ENCODE measurements at places on chromosomes 3 and 15. TPM values are rescaled to one million over a fixed set of nuclear protein-coding genes. Genes with fewer than 3 reads are reported as not detected.

The GNAT1 gene
- not detected for polyA plus RNA-seq

The ZMYND10 gene
- polyA plus RNA-seq: 0.56 TPM

DNA sequence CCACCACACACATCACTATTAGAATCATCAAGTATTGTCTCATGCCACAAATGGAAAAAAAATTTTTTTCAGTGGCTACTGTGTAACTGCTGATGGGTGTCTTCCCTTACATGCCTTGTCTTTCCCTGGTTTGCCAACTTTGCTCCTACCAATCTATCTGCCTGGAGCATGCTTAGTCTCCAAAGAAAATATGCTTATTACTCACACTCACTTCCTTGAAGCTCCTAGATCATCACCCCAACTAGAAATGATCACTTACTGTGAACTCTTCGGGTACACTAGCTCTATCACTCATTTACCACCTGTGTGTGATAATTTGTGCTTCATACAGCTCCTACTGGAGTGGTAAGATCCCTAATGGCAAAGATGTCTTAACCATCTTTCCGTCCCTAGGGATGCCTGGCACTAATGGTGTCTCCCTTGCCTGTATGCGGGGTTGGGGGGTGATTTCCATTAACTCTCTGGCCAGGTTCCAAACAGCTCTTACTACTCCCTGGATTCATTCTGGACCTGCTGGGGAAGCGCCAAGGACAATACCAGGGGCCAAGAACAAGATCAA, 799 bp downstream of the VPS33B start:
- peaks cover 39% of the 10 kb centered on the region for H3K4me1 ChIP-seq
- DNase-seq: no peak
- H3K27ac ChIP-seq: peak overlapping the region; percentile 87
- no peaks in the 10 kb centered on the region for H3K27me3 ChIP-seq

DNA sequence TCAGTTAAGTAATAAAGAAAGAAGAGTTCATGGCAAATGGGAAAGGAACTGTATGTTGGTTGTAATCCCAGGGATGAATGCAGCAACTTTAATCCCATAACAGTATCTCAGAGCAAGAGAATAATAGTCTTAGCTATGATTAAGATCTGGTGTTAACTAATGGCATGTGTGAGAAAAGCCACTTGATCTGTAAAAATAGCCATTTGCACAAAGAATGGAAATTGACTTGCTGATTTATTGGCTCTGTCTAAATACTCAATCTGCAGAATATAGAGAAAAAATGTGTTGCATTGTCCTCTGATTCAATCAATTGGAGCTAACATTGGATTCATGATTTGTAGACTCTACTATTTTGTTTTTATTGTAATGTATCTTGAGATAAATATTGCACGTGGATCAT, 987.0 kb downstream of the NSUN3 start:
- H3K4me3 ChIP-seq: no peak overlapping the region
- H3K4me1 ChIP-seq: no peaks in the 10 kb centered on the region
- no peaks in the 10 kb centered on the region for H3K36me3 ChIP-seq
- no peak overlapping the region for H3K27ac ChIP-seq
- no peaks in the 10 kb centered on the region for H3K27me3 ChIP-seq

The RETNLB gene
- polyA plus RNA-seq: not detected

DNA sequence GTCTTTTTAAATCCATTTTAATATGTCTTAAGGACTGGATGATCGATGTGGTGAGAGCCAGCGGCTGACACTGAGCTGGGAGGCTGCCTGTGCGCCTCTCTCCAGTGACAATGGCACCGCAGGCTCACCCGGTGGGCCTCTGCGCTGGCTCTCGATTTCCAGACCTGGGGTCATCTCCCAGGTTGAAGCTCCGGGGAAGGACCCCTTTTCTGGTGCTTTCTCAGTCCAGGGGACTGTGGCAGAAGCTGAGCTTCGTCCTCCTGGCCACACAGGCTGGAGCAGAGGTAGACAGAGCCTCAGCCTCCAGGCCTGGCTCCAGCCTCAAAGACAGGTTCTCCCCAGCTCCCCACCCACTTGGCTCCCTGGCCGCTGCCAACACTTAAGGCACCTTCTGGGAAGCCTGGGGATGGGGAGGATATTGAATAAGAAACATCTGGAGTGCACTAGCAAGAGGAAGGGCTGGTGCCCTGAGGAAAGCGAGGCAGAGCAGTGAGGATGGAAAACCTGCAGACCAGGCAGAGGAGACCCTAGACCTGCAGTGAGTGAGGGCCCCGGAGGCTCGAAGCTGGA, 154.2 kb upstream of the SMAD3 start:
- no peaks in the 10 kb centered on the region for H3K4me1 ChIP-seq
- no peak overlapping the region for H3K4me3 ChIP-seq
- no peak overlapping the region for H3K27ac ChIP-seq
- no peaks in the 10 kb centered on the region for H3K27me3 ChIP-seq
- H3K36me3 ChIP-seq: no peaks in the 10 kb centered on the region

DNA sequence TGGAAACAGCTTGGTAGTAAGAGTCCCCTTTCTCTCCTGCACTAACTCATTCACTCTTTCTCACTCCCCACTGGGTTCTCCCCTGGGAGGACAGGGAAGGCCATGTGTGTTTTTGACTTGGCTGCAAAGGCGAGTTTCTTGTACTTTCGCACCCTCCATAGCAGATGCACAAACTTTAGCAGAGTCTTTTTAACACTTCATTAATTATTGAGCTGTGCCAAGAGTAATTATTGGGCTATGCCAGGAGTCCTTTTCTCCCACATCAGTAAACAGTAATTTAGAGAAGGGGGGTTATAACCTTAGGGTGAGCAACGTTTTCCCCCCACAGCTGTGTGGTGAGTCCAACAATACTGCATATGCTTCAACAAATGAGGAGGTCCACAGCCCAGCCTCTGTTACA, 224.4 kb upstream of the ATP11B start:
- H3K4me1 ChIP-seq: no peaks in the 10 kb centered on the region
- no peak overlapping the region for H3K27ac ChIP-seq
- no peaks in the 10 kb centered on the region for H3K36me3 ChIP-seq
- no peak for DNase-seq
- H3K27me3 ChIP-seq: no peaks in the 10 kb centered on the region

GRCh38 chr3:70312336-70312735, at the start of gene MDFIC2:
MDFIC2 (minus strand) TSS chr3:70312638; CDS start chr3:70311973, 665 bp downstream.
- DNase-seq: no peak
- H3K27me3 ChIP-seq: no peaks in the 10 kb centered on the region
- no peak within 1 kb of the TSS for H3K27ac ChIP-seq
- no peaks in the 10 kb centered on the region for H3K36me3 ChIP-seq
- H3K4me1 ChIP-seq: no peaks in the 10 kb centered on the region

- H3K4me3 ChIP-seq: no peak overlapping the region
- no peak overlapping the region for H3K27ac ChIP-seq
- H3K4me1 ChIP-seq: peaks cover 36% of the 10 kb centered on the region
- H3K27me3 ChIP-seq: no peaks in the 10 kb centered on the region
Measured at GRCh38 chr3:16464511-16465148, 48.9 kb downstream of the RFTN1 start.

The MELTF gene
- polyA plus RNA-seq: 0.41 TPM

DNA sequence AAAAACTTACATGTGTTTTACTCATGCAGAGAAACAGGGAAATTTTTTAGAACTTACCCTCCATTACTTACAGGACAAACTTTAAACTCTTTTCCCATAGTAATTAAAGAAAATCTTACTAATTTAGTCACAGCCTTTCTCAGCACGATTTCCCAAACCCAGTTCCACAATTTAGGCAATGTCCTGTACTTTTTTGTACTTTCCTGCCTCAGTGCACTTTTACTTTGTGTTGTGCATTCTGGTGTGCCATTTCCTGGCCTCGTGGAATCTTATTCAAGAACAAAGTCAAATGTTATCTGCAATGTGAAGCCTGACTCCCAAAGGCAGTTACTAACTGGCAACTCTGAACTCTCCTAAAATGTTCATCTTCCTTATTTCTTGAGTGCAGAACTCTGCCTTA, 1.9 kb downstream of the SLC33A1 start:
- H3K27me3 ChIP-seq: no peaks in the 10 kb centered on the region
- H3K4me1 ChIP-seq: peaks cover 59% of the 10 kb centered on the region
- H3K4me3 ChIP-seq: peak overlapping the region; percentile 87
- H3K27ac ChIP-seq: no peak overlapping the region
- DNase-seq: no peak

GRCh38 chr3:131716007-131716406, 213.2 kb upstream of the MRPL3 start:
- no peaks in the 10 kb centered on the region for H3K36me3 ChIP-seq
- no peaks in the 10 kb centered on the region for H3K27me3 ChIP-seq
- no peaks in the 10 kb centered on the region for H3K4me1 ChIP-seq
- H3K27ac ChIP-seq: no peak overlapping the region
- no peak overlapping the region for H3K4me3 ChIP-seq

GRCh38 chr15:72201391-72201921, 3.9 kb upstream of the GRAMD2A start:
- H3K27me3 ChIP-seq: peaks cover 16% of the 10 kb centered on the region
- no peak for DNase-seq
- H3K4me1 ChIP-seq: peaks cover 61% of the 10 kb centered on the region
- H3K36me3 ChIP-seq: peaks cover 78% of the 10 kb centered on the region
- H3K27ac ChIP-seq: no peak overlapping the region
- no peak overlapping the region for H3K4me3 ChIP-seq

- H3K4me1 ChIP-seq: no peaks in the 10 kb centered on the region
- H3K36me3 ChIP-seq: no peaks in the 10 kb centered on the region
- H3K27me3 ChIP-seq: no peaks in the 10 kb centered on the region
- no peak overlapping the region for H3K4me3 ChIP-seq
Measured at GRCh38 chr3:30586096-30586805, 20.1 kb upstream of the TGFBR2 start.

DNA sequence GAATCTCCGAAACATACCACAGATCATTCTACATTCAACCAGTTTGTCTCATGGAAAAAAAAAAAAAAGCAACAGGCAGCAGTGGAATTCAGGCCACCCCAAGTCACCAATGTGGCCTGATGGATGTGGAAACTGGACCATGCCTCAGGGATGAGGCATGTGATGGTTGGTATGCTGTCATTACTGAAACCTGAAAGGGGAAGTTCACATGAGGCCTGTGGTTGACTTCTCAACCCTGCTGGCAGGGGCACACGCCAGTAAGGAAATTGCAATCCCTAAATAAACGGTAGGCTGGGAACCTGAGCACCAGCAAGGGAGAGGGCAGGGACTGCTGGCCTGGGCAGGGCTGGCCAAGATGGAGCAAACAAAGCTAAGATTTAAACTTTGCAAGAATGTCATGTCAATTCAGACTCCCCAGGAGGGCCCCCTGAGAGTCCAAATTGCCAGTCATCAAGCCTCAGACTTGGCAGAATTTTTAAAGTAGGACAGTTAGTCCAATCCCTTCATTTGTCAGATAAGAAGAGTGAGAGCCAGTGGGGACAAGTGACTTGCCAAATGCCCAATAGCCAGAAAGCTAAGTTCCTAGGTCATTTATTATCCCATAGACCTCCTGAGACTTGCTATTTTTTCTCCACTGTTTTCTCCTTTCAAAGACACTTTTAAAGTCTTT, 310.4 kb downstream of the ERC2 start:
- H3K27me3 ChIP-seq: no peaks in the 10 kb centered on the region
- no peaks in the 10 kb centered on the region for H3K36me3 ChIP-seq
- no peak for DNase-seq
- no peak overlapping the region for H3K4me3 ChIP-seq
- no peaks in the 10 kb centered on the region for H3K4me1 ChIP-seq

- H3K27ac ChIP-seq: no peak overlapping the region
- no peaks in the 10 kb centered on the region for H3K27me3 ChIP-seq
- H3K36me3 ChIP-seq: no peaks in the 10 kb centered on the region
- no peaks in the 10 kb centered on the region for H3K4me1 ChIP-seq
- DNase-seq: no peak
Measured at GRCh38 chr3:152147748-152148147, 121.0 kb upstream of the MBNL1 start.

The CLRN1 gene
- polyA plus RNA-seq: not detected

- H3K4me3 ChIP-seq: peak overlapping the region; percentile 69
- H3K27me3 ChIP-seq: no peaks in the 10 kb centered on the region
- DNase-seq: peak; percentile 87
- peaks cover 20% of the 10 kb centered on the region for H3K4me1 ChIP-seq
- H3K27ac ChIP-seq: peak overlapping the region; percentile 78
Measured at GRCh38 chr3:156816091-156816793, 9.9 kb upstream of the LEKR1 start.

- H3K4me3 ChIP-seq: no peak overlapping the region
- H3K27me3 ChIP-seq: no peaks in the 10 kb centered on the region
- H3K27ac ChIP-seq: no peak overlapping the region
Measured at GRCh38 chr3:80050826-80051601, 283.2 kb upstream of the ROBO1 start.

The LRRC2 gene
- polyA plus RNA-seq: 1.8 TPM

The HACD2 gene
- polyA plus RNA-seq: 6.0 TPM

The TM4SF1 gene
- polyA plus RNA-seq: 56.8 TPM

- H3K27ac ChIP-seq: peak overlapping the region; percentile 46
- peaks cover 12% of the 10 kb centered on the region for H3K27me3 ChIP-seq
- peak overlapping the region; percentile 12 for H3K4me3 ChIP-seq
- DNase-seq: no peak
- peaks cover 25% of the 10 kb centered on the region for H3K4me1 ChIP-seq
- H3K36me3 ChIP-seq: no peaks in the 10 kb centered on the region
Measured at GRCh38 chr15:99485992-99486370, 79.8 kb upstream of the MEF2A start.

The CMTM6 gene
- 31.8 TPM for polyA plus RNA-seq

The KNSTRN gene
- polyA plus RNA-seq: 6.0 TPM

The CHDH gene
- 0.19 TPM for polyA plus RNA-seq

The GPR27 gene
- 1.6 TPM for polyA plus RNA-seq

The ERC2 gene
- 0.10 TPM for polyA plus RNA-seq

The CNTN6 gene
- polyA plus RNA-seq: not detected

DNA sequence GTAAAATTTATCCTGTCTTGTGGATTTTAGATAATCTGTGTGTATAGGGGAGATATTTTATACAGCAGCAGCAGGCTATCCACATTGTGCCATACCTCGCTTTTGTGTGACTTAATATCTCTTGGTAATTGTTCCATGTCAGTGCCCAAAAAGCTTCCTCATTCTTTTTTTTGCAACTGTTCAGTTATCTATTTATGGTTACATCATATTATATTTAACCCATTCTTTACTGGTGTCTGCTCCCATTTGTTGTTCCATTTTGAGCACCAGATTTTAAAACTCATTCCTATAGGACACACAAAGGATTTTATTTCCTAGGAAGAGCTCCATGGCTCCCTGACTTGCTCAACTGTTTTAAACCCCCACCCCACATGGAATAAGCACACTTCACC, 86.3 kb upstream of the RASGRP1 start:
- no peak for DNase-seq
- H3K27ac ChIP-seq: peak overlapping the region; percentile 77
- H3K27me3 ChIP-seq: no peaks in the 10 kb centered on the region
- H3K4me3 ChIP-seq: no peak overlapping the region

The LSAMP gene
- 0.45 TPM for polyA plus RNA-seq

- peaks cover 10% of the 10 kb centered on the region for H3K4me1 ChIP-seq
- H3K27me3 ChIP-seq: no peaks in the 10 kb centered on the region
- H3K27ac ChIP-seq: no peak overlapping the region
Measured at GRCh38 chr3:125002414-125003368, 53.1 kb downstream of the HEG1 start.

DNA sequence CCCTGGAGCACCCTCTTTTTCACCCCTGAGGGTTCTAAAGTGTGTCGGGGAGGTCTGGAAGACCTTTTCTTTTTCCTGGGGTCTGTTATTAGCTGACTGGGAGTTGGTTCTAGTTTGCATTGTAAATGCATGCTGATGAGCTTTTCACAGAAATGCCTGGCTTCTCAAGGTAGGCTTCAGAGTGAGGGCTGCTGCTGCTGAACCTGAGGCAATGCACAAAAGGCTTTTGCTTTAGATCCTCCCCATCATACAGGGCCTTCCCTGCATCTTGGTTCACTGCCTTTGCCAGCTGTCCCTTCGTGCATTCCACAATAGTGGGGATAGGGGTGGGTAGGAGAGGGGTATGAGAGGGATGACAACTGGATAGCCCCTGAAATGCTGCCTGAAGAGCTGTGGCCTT, 46.6 kb downstream of the FAH start:
- no peak overlapping the region for H3K27ac ChIP-seq
- peaks cover 24% of the 10 kb centered on the region for H3K27me3 ChIP-seq
- H3K36me3 ChIP-seq: no peaks in the 10 kb centered on the region
- H3K4me3 ChIP-seq: no peak overlapping the region

Data from spleen (tissue), 13 donors.